ENCODE measurements at places on chromosomes 5 and 9.

- no peak for DNase-seq
These were observed 67.0 kb downstream of the ARHGAP26 start for GRCh38 chr5:142837081-142837725.

DNA sequence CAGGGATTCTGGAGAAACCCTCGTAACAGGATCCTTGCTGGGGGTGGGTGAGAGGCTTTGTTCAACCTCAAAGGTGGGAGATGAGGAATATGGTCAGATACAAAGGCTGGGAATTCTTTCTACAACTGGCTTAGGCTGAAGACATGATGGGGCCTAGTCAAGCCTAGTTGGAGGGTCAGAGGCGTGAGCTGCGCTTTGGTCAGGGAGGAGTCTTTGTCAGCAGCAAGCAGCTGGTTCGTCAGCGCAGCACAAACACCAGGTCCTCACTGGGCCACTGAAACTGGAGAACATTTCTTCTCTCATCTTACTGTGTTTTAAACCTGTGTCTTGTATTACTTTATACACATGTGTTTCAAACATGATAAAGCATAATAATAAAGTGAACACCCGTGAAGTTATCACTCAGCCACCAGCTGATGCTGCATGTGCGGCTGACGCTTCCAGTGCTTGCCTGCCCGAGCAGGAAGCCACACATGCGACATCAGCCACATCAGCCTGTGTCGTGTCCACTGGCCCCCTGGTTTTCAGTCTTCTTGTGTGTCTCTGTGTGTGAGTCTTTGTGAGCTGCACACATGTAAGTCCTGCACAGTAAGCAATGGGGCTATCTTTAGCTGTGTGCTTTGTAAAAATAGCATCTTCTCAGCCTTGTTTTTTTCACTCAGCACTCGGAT is 81.5 kb downstream of the WNK2 start:
- DNase-seq, result no peak

GRCh38 chr5:95142145-95142544 is 142.7 kb downstream of the MCTP1 start:
- DNase-seq, result no peak

DNA sequence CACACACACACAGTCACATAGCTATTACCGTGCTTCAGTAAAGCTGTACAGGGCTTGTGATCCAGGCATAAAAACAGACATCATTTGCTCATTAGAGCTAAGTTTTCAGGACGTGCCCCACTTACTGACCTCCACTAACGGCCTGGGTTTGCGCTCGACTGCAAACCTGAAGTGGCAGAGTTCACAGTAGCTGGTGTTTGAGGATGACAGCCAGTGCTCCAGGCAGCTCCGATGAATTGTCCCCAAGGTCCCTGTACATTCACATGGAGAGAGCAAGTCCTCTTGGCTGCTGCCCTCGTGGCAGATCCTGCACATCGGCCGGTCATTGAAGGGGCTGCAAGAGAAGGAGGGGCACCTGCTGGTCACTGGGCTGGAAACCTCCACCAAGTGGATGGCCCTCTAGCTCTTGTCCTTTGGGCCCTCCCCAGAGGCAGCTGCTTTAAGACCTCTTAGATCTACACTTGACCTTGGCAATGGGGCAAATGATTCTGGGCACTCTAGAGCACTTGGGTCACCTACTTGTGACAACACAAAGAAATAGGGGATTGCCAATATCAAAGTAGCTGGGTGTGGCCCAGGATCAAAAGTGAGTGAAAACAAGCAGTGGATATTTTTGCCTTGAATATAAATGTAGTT is 115.4 kb downstream of the MARCHF3 start:
- no peak for DNase-seq
